ENCODE measurements at places on chromosomes 16 and 17.

GRCh38 chr16:27526180-27526579, 23.5 kb downstream of the GTF3C1 start:
- DNase-seq: no peak

GRCh38 chr16:5791011-5791657, 693.5 kb upstream of the EEF2KMT start:
- no peak for DNase-seq

DNA sequence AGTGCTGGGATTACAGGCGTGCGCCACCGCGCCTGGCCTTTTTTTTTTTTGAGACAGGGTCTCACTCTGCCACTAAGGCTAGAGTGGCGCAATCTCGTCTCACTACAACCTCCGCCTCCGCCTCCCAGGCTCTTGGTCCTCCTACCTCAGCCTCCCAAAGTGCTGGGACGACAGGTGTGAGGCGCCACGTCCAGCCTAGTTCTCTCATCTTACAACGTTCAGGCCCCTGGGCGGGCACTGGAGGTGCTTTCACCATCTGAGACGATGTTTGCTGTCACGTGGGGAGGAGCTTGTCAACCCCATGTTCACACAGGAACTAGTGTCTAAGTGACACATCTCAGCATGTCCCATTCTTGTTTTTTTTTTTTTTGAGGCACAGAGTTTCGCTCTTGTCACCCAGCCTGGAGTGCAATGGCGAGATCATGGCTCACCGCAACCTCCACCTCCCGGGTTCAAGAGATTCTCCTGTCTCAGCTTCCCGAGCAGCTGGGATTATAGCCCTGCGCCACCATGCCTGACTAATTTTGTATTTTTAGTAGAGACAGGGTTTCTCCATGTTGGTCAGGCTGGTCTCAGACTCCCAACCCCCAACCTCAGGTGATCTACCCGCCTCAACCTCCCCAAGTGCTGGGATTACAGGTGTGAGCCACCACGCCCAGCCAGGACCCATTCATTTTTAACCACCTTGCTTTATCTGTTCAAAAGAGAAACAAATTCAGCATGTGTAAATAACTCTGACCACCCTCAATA, 5.2 kb upstream of the FANCA start:
- DNase-seq: no peak

GRCh38 chr17:74513987-74514631, 17.2 kb downstream of the CD300LB start:
- peak; percentile 53 for DNase-seq

DNA sequence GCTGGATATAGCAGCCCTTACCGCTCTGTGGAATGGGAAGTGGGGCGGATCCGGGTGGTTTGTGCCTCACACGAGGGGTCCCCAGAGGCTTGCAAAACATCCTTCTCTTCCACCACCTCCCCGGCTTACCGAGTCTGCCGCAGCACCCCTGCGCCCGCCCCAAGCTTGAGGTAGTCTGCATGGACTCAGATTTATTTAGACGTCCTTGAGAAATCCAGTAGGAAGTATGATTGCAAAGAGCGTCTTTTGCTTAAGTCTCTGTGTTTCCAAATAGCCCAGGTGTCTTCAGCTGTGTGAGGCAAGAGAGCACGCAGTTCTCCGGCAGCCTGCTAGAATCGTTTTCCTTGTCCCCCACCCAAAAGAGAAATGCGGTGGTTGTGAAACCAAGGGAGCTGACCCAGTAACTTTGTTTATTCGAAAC, 2.4 kb downstream of the KIAA0513 start:
- no peak for DNase-seq

- DNase-seq: no peak
Observed at GRCh38 chr16:51569203-51569931, 418.3 kb upstream of the SALL1 start.

GRCh38 chr17:41013181-41013580, 4.3 kb upstream of the KRTAP3-1 start:
- no peak for DNase-seq

DNA sequence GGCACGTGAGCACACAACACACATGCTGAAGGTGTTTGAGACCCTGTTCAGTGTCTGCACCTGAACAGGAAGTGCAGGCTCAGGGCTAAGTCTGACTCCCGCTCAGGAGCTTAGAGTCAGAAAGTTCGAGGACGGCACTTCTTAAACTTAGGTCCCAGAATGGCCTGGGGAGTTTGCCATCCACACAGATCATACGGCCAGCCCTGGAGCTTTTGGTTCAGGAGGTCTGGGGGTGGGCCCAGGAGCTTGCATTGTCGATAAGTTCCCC, 4.0 kb upstream of the CAMKK1 start:
- DNase-seq: no peak

- DNase-seq: no peak
Observed at GRCh38 chr17:31674305-31674704, 184.7 kb downstream of the COPRS start.

GRCh38 chr16:24816688-24817087, 29.1 kb upstream of the SLC5A11 start:
- no peak for DNase-seq

DNA sequence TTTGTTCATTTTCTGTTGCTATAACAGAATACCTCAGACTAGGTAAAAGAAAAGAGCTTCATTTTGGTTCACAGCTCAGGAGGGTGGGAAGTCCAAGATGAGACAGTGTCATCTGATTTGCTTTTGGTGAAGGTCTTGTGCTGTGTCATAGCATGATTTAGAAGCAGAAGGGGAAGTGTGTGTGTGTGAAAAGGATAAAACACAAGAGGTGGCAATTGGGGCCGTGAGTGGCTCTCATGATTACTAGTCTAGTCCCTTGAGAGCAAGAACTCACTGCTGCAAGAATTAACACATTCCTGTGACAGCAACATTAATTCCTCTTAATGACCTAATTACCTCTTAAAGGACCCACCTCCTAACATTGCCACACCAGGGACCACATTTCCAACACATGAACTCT, 8.3 kb downstream of the SLC35G3 start:
- DNase-seq: no peak

DNA sequence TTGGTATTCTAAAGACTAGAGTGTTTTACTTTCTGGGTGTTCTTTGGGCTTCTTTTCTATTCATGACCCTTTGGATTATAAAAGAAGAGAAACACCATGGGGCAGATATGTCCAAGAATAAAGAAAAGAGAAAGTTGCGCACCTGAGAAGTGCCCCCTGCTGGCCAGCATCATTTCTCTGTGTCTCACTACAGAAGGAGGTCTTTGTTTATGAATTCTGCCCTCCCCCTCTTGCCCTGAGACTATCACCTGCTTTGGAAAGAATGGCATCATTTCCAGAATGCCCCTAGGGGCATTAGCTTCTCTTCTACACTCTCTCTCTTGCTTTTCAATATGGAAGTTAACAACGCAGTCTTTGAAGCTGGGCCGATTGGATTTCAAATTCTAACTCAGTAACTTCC, 45.0 kb downstream of the CDH13 start:
- no peak for DNase-seq

DNA sequence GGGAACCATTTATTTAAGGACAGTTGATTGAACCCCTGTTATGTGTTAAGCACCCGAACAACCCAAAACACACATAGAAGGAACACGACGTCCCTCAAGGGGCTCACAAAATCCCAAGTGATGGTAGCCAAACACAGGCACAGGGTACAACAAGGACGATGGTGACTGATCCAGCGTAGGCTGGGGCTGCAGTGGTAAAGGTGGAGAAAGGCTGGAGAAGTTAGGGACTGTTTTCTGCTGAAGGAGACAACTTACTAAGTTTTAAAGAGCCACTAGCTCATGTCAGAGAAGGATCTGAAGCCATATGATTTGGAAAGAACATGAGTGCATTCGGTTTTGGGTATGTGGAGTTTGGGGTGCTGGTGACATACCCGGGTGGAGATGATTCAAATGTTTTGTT, 229.6 kb upstream of the TNRC6C start:
- DNase-seq: no peak

DNA sequence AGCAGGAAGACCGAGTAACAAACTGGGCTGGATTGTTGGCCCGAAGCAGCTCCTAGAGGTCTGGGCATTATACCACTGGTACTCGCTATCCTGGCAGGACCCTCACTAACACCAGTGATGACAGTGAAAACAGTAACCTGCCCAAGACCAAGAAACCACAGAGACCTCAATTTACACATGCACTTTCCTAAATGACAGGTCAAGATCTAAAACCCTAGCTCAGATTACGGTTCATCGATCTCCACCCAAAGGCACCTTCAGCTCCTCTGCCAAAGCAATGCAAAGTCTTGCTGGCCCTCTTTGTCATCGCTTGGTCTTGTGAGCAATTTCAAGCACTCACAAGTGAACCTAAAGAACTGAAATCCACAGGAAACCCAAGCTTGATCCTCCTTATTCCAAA, 1.5 kb downstream of the PIP4K2B start:
- no peak for DNase-seq

- no peak for DNase-seq
Observed at GRCh38 chr17:41455236-41455635, 11.9 kb downstream of the KRT32 start.

- DNase-seq: no peak
Observed at GRCh38 chr16:88026964-88027938, 76.0 kb downstream of the BANP start.

GRCh38 chr16:71845639-71846430, at the start of gene ATXN1L:
Gene ATXN1L, plus strand, starts transcription at chr16:71845976. Its CDS starts 3,765 bp downstream, at chr16:71849741.
- DNase-seq: no peak

DNA sequence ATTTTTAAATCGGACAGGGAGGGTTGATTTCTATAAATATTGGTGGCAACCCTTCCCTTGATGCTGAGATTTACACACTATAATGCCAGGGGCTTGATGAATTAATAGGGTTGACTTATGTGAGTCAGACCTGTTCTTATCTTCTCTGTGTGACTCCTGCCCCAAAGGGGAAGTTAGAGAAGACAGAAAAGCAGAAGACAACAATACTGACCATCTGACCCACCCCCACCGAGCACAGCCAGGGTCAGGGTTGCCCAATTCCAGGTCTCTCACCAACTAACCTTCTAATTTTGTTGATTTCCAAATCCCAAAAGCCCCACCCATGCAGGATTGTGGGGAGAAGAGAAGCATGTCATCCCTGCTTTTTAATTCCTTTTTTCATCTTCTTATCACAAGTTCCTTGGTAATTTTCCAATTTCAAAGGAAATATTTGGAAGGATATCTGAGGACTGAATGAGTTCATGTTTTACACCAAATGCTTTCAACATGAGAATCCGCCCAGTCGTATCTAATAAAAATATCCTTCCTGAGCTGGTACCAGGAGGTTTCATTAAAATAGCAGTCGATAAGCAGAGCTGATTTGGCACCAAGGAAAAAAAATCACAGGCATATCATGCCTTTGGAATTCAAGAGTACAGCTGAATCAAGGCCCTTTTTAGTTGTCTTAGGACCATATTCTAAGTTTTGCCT, 603.4 kb upstream of the CDH11 start:
- no peak for DNase-seq

- no peak for DNase-seq
Observed at GRCh38 chr17:40356990-40357881, 7.3 kb downstream of the GJD3 start.

All from epithelial cell of proximal tubule (primary cell).